ENCODE measurements at places on chromosomes 1 and 21.

DNA sequence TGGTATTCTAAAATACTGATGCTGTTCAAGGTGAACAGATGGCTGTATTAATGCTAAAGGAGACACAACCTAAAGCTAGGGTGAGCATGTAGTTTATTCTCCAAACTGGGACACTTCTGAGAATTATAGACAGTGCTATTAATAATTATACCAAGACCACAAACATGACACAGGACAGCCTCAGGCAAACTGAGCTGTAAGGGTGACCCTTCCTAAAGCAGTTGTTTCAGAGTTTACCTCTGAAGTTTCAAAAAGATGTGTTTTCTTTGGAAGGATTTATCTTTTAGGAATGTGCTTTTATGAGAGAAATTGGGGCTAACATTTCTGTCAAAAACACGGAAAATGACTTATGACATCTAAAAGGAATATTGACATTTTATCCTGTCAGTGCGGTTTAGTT is 68.8 kb downstream of the RPS6KC1 start:
- DNase-seq = no peak

DNA sequence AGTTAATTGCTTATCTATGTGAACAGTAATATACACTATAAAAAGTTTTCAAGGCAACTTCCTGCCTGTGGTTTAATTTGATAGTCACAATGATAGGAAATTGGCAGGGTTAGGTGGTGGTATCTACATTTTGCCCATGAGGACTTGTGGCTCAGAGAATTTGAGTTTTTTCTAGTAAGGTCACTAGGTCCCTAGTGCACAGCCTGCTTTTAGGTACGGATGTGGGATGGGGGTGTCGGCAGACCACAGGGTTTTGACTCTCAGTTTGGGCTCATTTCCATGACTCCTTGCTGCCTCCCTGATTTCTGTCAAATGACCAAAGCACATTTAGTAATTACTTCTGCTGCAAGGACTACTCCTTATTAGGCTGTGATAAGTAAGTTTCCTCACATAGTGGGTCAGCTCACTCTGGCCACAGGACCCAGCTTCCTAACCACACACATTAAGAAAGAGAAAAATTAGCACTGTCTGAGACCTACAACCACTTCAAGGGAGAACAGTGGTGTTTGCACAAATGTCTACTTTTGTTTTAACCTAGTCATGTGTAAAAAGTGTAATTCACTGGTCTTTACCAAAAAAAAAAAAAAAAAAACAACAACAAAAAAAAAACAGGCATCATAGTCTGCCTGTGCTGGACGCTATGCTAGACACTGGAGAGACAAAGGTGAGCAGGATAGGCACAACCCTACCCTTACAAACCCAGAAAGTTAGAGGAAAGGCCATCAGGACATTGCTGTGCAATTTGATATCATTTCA is 43.7 kb downstream of the MRPL39 start:
- no peak for DNase-seq

DNA sequence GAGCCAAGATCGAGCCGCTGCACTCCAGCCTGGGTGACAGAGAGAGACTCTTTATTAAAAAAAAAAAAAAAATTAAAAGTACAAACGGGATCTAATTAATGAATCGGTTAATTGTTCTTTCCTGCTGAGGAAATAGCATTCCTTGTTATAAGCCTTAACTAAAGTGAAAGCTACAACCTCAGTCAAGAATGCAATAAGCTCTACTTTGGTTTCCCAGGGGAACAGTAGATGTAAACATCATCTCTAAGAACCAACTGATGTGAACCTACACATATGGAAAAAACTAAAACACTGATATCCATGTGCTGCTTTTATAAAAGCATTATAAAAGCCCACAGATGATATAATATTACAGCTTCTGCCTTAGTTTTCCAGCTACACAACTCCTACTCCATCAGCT is 41.9 kb downstream of the LPGAT1 start:
- DNase-seq = no peak

- DNase-seq = no peak
Measured at GRCh38 chr21:33198346-33199099, 31.2 kb upstream of the IFNAR2 start.

DNA sequence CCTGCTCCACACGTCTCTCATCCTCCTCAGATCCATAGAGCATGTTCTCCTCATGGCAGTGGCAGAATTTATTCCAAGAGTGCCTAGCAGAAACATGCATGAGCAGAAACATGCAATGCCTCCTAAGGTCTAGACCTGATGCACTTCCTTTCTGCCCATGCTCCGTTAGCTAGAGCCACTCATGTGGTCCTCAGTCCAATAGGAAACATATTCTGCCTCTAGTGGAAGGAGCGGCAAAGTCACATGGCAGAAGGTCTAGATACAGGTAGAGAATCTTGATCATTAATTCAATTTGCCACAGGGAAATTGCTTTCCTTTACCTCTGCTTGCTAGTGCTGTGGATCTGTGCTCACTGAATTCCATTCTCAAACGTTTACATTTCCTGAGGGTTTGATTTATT is 130.4 kb downstream of the KIF26B start:
- DNase-seq = no peak

All from T-helper 1 cell (primary cell).